ENCODE measurements at places on chromosomes 3 and 15.

GRCh38 chr3:108001457-108001856 lies 89.4 kb downstream of the CD47 start:
- peak; percentile 32 for DNase-seq

DNA sequence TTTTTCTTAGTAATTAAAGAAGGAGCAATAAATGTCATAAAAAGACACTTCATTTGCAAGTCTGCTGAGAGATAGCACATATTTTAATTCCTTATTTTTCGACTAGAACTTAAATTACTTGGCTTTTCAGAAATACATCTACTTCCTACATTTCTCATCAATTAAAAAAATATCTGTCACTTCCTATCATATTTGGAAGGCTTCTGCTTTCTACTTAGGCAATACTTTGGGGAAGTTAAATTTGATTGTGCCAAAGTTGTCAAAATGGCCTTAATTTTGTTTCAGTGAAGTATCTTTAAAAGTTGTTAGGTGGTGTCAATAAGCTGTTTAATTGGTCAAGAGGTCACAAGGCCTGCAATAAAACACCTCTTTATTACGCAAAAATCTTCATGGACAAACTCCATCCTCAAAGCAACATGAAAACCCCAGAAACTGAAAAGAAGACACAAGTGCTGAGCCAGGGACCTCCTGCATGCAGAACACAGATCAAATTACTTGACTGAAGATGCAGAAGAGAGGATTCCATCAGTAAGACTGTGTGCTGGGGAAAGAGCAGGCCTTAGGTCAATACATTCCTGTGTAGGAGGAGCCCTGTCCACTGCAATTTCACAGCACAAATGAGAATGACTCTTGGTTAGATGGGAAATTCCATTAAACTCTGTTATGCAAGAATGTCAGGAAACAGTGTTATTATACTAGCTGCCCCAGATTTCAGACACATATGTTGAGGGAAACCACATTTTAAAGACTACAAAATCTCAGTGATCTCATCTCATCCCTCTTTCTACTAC lies 48.0 kb upstream of the FSTL1 start:
- peak; percentile 88 for DNase-seq

GRCh38 chr3:58333206-58334012 lies 717 bp downstream of the PXK start:
- no peak for DNase-seq

GRCh38 chr3:10599017-10599416 lies 93.6 kb upstream of the ATP2B2 start:
- DNase-seq, result no peak

DNA sequence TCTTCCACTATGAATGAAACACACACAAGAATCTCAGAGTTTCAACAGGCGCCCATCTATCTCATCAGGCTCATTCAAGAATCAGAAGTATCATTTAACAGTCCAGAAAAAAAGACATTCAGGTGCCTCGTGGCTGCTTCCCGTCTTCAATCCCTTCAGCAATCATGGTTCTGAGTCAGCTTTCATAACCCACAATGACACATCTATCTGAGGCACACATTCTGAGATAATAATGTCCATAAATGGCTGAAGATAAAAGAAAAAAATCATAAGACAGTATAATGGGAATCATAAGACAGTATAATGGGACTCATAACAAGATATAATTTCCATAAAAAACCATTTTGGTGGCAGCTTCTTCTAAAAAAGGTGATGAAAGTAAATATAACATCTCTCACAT lies 52.4 kb downstream of the TNIK start:
- DNase-seq, result peak; percentile 60

- peak; percentile 94 for DNase-seq
Observed at GRCh38 chr3:129195731-129196256, 12.1 kb upstream of the CNBP start.

DNA sequence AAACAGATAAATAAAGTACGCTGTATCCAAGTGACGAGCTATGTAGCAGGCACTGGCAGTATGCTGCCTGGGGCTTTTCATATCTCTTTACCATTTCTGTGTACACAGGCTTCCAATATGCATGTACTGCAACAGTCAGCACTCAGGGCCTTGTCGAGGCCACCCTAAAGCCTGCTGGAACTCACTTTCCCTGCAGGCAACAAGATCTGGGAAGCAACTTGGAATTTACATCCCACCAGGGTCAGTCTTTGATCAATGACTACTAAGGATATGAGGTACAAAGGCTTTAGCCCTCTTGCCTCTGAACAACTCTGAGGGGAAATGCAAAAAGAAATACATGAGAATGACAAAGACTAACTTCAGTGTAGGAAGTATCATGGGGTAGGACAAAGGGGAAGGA lies 101.8 kb upstream of the ARL6 start:
- DNase-seq, result no peak
